Activated T-helper 17 cell treated with anti-CD3 and anti-CD28 coated beads, Interleukin-2, amount 50 U/mL, for 72 hours (primary cell): ENCODE measurements at places on chromosomes 13 and 19. TPM values are rescaled to one million over a fixed set of nuclear protein-coding genes. Genes with fewer than 3 reads are reported as not detected.
A peak's percentile ranks its signal among the peaks of the same experiment; 100 is the strongest.

WDR87 gene
- not detected for total RNA-seq

FREM2 gene
- not detected for total RNA-seq

SERPINE3 gene
- not detected for total RNA-seq

KIR3DL2 gene
- total RNA-seq = 2.2 TPM

CDC37 gene
- total RNA-seq = 226 TPM

MEF2B gene
- total RNA-seq = 2.0 TPM

ZNF569 gene
- total RNA-seq = 3.2 TPM

GRCh38 chr19:40603071-40603388, 1.9 kb downstream of the LTBP4 start:
- no peak for ATAC-seq

GRCh38 chr19:50419580-50420035, 870 bp downstream of the SPIB start:
- ATAC-seq = no peak

- ATAC-seq = no peak
These were observed 44.9 kb upstream of the USPL1 start for GRCh38 chr13:30572859-30573275.

DNA sequence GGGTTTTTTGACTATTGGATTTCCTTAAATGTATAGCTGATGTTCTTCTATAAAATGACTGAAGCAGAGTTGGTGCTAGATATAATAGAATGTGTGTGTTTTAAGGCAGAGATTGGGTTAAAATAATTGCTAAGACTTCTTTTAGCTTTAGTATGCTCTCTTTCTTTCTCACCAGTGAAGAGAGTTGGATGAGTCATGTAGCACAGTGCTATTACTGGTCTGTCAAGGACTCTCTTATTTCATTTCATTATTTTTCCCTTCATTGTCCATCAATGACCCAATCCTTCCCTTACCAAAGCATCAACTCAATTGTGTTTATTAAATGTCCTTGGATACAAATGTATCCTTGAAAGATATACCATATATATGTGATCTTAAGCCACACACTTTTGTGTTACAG, 268.9 kb downstream of the IRS2 start:
- ATAC-seq = no peak

GRCh38 chr19:11578258-11579142, 1.1 kb upstream of the ACP5 start:
- ATAC-seq = peak; percentile 65

GRCh38 chr19:38209152-38209551, 14.9 kb downstream of the DPF1 start:
- ATAC-seq = no peak

DNA sequence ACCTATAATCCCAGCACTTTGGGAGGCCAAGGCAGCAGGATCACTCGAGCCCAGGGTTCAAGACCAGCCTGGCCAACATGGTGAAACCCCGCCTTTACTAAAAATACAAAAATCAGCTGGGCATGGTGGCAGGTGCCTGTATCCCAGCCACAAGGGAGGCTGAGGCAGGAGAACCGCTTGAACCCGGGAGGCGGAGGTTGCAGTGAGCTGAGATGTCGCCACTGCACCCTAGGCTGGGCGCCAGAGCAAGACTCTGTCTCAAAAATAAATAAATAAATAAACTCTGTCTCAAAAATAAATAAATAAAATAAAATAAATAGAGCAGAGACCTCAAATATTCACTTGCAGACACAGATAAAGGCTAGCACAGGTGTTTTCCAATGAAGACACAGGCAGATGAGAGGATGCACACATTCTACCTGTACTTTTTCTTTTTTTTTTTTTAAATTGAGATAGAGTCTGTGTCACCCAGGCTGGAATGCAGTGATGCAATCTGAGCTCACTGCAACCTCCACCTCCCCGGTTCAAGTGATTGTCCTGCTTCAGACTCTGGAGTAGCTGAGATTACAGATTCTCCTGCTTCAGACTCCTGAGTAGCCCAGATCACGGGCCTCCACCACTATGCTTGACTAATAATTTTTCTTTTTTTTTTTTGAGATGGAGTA, 2.7 kb upstream of the RPS16 start:
- ATAC-seq = no peak

DNA sequence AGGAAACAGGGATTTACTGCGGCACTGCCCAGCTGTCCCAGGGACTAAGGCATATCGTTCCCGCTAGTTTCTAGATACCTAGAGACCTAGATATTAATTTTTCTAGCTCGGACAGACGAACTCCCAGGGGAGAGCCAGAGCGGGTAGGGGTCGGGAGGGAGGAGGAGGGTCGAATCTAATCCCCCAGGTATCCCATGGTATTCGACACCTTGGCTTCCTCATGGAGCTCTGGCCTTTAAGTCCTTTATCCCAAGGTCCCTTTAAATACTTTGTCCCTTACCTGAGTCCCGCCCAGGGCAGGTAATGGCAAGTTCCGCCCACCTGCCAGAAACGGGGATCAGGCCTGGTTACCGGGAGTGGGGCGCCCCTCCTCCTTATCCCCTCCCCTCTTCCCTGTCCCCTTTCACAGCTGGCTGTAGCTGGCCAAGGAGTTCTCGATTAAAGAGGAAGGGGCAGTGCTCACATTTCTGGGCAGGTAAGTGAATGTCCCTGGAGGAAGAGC, at the start of gene PRRG2:
PRRG2 (plus strand) TSS at position 310 of the 502 bp plus-strand sequence. CDS start 1,904 bp downstream, outside the sequence.
- no peak for ATAC-seq

- no peak for ATAC-seq
These were observed 193.7 kb downstream of the ZNF737 start for GRCh38 chr19:20371911-20372310.

- peak; percentile 55 for ATAC-seq
These were observed 9.6 kb downstream of the GJB6 start for GRCh38 chr13:20222553-20222952.

- no peak for ATAC-seq
These were observed 55.9 kb upstream of the SERP2 start for GRCh38 chr13:44317752-44318151.

DNA sequence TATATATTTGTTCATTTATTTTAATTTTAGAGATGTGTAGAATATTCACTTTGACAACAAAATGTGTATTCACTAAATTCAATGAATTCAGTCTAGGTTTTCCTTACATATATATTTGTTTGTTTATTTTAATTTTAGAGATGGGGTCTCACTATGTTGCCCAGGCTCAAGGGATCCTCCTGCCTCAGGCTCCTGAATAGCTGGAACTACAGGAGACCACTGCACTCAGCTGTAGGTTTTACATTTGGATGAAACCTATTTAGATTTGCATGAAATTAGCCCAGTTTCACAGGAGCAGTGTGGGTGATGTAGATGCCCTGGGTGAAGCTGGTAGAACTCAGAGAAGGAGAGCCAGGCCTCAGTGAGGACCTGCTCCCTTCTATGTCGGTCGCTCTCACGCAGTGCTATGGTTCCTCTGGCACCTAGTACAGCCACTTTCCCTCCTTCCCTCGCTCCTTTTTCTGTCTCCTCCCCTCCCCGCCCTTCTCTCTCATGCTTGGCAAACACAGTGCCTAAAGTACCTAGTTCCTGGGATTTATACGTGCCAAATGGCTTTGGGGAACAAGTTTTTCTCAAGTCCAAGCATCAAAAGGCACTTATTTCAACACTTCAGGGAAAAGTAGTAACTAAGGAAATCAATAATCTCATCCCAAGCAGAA, 14.7 kb upstream of the HMGB1 start:
- no peak for ATAC-seq

DNA sequence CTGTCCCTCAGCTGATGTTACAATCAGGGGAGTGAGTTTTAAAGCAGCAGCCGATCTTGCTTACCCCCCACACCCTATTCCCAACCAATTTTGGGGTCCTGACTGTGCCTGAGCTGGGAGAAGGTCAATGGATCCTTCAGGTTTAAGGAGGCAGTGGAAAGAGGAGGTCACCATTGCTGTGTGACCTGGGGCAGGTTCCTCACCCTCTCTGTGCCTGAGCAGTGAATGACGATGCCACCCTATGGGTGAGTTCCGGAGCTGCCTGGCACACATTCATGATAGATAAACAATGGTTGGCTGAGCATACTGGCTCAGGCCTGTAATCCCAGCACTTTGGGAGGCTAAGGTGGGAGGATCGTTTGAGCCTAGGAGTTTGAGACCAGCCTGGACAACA, 20.3 kb upstream of the JUND start:
- no peak for ATAC-seq

DNA sequence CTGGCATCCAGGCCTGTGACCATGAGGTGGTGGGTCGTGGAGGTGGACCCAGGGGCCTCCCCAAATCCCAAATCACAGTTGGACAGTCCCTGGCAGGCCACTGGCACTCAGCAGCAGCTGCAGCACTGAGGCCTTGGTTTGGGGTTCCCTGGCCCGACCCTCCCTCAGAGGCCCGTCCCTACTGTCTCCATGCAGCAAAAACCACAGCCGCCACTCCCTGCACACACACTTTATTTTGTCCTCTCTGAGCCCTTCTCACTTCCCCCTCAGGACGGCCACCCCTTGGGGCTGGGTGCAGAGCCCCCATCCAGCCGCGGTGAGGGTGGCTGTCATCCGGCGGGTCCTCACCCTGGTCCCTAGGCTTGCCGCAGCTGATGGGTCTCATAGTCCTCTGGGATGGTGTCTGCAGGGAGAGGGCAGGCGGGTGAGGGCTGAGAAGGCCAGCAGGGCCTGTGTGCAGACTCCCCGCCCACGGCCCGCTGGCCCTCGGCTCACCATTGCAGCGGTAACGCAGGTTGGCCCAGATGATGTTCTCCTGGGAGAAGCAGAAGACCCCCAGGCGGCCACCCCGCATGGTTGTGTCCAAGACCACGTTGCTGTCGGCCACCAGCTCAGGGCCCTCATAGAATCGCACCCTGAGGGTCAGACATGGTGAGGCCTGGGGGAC, 8.4 kb downstream of the COMP start:
- ATAC-seq = no peak

GRCh38 chr13:65600702-65601101, 1629.4 kb downstream of the PCDH9 start:
- no peak for ATAC-seq

- peak; percentile 52 for ATAC-seq
These were observed 616 bp upstream of the PCDH17 start for GRCh38 chr13:57630661-57631595.

GRCh38 chr13:103130146-103130545, 63.9 kb upstream of the SLC10A2 start:
- ATAC-seq = no peak

DNA sequence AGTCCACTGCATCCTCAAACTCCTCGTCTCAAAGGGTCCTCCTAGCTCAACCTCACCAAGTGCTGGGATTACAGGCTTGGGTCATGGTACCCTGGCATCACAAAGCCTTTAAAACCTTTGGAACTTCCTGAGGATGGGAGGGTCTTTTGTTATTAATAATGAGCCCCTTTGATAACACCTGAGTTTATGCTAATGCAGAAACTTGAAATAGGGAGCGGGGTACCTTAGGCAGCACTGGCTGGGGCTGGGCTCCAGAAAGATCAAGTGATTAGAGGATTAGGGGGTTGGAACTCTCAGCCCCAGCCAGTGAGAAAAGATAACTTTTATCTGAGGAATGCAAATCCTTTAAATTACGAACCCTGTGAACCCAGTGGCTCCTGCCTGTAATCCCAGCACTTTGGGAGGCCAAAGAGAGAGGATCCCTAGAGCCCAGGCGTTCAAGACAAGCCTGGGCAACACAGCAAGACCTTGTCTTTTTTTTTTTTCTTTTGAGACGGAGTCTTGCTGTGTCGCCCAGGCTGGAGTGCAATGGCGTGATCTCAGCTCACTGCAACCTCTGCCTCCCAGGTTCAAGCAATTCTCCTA, 9.3 kb upstream of the PSPC1 start:
- ATAC-seq = no peak

- ATAC-seq = no peak
These were observed 52.5 kb upstream of the SHKBP1 start for GRCh38 chr19:40524133-40524549.

DNA sequence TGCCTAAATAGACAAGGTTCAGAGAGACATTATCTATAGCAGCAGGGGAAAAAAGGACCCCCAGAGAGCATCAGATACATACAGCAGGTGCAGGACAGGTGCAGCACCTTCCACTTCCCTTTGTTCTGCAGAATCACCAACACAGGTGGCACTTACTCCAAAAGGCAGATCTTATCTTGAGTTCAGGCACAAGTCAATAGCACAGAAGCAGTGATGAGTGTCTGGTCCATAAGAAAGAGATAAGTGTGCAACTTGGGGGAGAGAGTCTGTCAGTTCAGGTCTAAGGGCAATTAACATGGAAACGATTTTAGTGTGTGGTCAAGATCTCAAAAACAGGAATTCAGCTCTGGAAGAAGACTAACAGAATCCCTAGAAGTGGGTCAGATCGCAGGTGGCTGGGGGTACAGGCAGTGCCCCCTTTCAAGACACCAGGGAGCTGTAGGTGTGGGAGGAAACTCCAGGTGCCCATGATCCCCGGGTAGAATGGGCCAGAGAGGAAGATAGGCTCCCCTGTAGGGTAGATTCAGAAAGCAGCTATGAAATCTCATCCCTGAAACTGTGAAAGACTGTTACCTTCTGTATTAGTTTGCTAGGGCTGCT, 40.6 kb downstream of the TNFSF11 start:
- no peak for ATAC-seq

DNA sequence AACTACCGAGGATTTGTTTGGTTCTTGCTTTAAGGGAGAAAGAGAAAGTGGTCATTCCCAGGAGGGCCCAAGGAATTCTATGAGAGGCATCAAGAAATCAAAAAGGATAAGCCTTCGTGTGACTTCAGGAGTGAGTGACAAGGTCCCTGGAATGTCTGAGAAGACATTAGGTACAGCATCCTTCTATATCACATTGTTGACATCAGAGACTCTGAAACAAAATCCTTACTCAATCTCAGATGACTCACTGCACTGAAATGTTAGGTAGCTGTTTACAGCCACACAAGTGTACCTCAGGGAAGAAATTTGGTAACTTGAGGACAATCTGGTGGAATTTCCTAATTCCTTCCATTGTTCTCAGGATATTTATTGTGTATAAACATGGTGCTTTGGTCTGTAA, 7.9 kb upstream of the LGALS14 start:
- ATAC-seq = no peak

- ATAC-seq = peak; percentile 25
These were observed 1.3 kb downstream of the MAN2B1 start for GRCh38 chr19:12665281-12665573.

DNA sequence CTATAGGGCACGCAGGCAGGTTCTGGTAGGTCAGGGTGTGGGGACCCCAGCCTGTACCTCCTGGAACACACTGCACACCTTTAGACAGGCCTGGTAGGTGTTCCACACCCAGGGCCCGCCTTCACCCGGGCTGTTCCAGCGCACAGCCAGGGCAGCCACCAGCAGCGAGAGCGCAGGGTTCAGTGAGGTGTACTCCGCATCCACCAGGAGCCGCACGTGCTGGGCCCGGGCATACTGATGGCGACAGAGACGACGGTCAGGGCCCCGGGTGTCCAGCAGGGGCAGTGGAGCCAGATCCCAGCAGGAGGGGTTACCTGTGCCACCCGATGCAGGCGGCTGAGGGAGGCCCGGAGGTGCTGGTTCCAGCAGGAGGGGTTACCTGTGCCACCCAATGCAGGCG, 6.0 kb downstream of the PRODH2 start:
- ATAC-seq = no peak

DNA sequence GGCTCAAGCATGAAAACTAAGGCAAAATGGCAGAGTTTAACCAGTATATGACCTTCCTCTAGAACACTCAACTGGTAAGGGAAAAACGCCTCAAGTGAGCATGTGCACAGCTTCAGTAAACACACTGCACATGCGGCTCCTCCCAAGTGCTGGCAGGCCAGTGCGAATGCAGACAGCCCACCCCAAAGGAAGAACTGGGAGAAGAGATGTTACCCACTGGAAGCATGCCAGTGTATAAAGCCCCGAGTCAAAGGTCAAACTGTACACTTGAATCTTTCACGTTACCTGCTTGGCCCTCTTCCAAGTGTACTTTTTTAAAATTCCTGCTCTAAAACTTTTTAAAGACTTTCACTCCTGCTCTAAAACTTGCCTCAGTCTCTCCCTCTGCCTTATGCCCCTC, 19.2 kb upstream of the RCBTB1 start:
- no peak for ATAC-seq
